DND-41 (cell line): ENCODE measurements at places on chromosomes 7 and 10.

DNA sequence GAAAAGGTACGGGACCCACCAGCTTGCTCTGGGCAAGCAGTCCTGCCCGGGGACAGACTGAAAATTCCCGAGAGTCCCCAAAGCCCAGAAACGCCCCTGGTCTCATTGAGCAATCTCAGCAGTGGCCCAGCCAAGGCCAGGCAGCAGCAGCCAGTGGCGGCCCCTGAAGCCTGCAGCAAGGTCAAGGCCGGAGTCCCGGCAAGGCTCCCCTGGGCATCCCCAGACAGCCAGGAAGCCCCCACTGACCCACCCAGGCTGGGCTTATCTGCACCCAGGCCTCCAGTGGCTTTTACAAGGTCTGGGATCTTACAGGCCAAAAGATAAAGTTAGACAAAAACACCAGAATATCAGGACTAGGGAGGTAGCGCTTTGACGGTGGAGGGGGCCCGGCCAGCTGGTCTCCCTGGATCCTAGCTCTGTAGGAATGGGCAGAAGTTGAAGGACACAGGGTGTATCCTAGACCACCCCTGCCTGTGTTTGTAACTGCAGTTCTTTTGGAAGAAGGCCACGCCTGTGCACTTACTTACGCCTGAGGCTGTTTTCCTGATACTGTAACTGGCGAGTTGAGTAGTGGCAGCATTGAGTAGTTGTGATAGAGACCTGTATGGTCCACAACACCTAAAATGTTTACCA, 130.5 kb upstream of the NPS start:
- DNase-seq, result no peak

DNA sequence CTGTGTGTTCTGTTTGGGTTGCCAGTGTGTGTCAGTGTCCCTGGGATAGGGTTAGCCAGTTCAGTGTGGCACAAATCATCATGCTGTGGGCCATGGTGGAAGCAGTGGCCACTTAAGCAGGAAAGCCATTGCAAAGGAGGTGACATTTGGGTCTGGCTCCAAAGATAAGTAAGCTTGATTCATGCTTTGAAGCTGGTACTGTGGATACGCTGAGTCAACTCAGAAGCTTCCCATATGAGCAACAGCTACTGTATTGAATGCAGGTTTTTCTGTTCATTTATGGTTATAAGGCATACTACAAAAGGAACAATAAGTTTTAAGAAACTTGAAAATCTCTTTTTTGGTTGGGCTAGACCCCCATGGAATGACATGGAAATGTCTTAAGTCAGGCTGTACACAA, 143.1 kb downstream of the BMPER start:
- DNase-seq, result no peak

DNA sequence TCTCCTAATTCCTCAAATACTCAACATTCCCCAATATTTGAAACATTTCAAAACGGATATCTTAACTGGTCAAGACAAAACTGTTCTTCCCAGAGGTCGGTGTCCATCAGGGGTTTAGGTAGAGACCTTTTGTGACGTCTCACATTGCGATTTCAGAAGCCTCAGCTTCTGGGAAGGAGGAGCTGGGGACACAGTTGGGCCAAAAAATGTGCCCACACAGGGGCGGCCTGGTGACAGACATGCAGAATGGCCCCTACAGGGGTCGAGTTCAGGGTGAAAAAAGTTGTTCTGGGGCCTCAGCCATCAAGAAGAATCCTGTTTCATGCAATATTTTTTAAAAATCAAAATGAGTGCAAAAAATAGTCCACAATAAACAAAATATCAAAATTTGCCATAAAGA, 108.7 kb upstream of the PFKP start:
- no peak for DNase-seq

DNA sequence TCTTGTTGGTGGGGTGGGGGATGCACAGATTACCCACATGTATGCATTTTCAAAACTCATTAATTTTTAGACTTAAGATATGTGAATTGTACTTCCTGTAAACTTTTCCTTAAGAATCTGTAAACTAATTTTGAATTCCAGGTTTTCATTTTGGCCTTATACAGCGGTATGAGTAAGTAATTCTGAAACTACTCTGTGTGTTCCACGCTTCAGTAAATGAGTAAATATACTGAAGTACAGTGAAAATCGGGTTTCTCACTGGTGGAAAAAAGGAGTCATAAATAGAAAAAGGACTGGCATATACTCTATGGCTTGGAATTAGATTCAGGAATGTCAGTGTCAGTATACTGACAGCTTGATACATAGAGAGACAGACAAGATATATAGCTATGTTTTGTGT, 72.8 kb downstream of the CTTNBP2 start:
- DNase-seq, result no peak

- DNase-seq, result no peak
Measured at GRCh38 chr10:70779088-70779487, 6.1 kb downstream of the TBATA start.

DNA sequence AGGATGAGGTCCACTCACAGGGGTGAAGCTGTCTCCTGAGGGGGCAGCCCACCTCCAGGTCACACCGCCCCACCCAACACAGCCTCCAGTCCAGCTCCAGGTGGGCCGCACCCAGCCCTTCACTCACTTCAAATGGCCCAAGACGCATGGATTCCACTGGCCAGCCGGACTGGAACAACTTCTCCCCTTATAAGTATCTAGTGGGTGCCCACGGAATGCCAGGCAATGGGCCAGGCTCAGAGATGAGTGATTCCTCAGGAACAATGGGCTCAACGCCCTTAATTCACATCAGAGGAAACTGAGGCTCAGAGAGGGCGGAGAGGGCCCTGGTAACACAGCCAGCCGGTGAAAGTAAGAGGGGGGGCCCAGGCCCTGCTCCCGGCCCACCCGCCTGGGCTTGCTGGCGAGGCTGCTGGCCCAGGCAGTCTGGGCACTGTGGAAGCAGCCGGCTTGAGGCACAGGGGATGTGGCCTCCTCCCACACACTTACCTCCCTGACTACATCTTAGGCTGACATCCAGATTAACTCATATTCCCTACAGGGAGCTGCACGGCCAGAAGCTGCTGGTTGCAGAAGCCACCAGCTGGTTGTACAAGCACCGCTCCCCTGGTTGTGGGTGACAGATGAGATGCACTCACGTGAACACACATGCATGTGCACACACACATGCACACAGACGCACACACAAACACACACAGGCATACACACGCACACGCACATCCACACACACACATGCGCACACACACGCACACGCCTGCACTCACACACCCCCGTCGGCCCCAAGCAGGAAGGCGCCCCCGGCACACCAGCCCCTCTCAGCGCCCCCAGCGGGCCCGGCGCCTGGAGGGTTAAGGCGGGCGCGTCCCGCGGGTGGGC, 1.0 kb upstream of the FAM20C start:
- DNase-seq, result no peak

DNA sequence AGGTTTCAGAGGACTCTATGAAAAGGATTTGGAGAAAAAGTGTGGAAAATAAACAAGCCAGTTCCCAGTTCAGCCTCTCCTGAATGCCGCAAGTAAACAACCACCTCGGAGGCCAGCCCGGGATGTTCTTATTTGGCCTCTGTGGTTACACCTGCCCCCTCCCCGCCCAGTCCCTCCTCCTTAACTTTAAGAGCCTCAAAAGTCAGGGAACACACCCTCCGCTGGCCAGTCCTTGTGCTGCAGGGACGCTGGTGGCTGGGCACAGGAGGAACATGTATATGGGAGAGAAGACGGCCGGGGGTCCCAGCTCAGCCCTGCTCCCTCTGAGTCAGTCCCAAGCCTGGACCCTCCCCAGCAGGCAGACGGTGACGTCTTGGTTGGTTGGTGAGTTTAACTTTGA, 6.1 kb downstream of the CHST3 start:
- no peak for DNase-seq

DNA sequence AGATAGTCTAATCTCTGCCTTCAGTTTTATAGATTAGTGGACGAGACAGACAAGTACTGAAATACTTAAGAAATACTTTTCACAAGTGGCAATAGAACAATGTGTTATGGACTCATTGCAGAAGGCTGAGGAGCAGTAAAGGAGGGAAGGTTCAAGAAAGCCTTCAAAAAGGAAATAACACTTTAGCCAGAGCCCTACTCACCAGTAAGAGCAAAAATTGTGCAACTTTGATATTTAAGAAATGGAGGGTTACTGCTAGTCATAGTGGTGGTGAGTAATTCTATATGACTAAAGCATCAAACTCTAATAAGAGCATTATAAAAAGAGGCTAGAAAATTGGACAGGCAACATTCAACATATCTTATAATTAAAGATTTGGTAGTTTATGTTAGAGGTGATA, 28.8 kb downstream of the PTPN12 start:
- DNase-seq, result no peak

DNA sequence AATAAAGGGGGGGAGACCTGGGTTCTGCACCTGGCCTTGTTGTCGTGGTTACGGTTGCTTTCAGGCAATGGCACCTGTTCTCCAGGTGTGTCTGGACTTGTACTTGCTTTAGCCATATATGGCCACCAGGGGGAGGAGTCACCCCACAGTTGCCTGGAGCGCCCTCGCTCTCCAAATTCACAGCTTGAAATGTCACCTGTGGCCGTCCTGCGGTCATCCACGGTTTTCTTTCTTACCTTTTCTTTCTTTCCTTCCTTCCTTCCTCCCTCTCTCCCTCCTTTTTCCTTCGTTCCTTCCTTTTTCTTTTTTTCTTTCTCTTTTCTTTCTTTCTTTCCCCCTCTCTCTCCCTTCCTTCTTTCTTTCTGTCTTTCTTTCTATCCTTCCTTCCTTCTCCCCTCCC, 157.2 kb upstream of the ZNF92 start:
- peak; percentile 49 for DNase-seq

GRCh38 chr7:43313628-43314378, 201.4 kb downstream of the HECW1 start:
- DNase-seq, result no peak

DNA sequence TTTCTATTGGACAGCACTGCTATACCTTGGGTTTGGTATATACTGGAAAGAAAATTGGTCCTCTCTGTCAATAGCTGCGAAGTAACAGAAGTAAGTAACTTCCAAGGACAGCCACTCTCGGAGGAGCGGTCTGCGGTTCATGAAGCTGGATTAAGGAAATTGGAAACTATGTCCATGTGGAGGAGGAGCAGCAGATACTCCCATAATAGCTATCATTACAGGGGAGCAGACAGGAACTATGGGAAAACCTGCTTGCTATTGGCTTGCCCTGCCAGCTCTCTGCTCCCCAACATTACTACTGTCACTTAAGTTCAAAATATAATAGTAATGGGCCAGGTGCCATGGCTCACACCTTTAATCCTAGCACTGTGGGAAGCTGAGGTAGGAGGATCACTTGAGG, 83.9 kb upstream of the TRIL start:
- DNase-seq, result no peak

DNA sequence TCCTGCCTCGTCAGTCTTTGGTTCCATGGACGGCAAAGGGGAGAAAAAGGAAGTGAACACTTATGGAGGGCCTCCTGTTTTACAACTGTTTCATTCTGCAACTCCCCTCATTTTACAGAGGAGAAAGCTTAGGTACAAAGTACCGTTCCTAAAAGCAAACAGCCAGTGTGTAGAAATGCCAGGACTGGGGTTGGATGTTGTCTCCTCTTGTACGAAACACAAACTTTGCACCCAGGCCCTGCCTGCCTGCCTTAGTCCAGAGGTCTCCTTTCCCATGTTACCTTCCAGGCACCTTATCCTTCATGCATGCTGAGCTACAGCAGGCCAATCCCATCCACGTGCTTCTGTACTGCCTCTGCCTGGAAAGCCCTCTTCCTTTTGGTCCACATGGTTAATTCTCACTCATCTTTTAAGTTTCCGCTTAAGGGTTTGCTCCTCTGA, 86.0 kb downstream of the ICA1 start:
- DNase-seq, result no peak

DNA sequence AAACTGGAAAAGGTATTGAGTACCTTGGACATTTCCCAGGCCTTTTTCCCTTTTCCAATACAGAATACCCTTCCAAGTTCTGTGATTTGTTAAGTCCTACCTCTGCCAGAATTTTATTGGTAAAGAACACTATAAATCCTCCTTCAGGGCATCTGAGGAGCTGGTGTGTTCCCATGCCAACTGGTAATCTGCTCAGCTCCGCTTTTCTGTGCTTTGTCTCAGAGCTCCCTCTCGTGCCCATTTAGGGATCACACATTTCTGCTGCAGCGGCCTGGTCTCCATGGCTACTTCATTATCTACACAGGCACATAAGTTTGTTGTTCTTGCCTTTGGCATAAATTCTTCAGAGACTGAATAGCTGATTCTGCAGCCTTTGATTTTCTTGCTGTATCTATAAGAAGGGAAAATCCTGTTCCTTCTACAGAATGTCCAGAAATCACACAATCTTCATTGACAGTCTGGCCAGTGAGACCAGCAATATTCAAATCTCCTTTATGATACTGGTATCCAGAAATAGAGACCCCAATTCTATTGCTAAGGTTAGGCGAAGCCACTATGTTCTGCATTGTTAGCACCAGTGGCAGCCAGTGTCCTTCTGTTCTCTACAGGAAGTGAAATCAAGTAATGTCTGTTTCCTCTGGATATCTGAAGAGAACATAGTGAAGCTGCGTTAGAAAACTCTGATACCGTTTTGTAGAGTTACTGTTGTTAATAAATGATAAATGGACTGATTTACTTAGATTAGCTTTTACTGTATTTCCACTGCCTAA, 51.9 kb downstream of the DENND11 start:
- DNase-seq, result no peak

DNA sequence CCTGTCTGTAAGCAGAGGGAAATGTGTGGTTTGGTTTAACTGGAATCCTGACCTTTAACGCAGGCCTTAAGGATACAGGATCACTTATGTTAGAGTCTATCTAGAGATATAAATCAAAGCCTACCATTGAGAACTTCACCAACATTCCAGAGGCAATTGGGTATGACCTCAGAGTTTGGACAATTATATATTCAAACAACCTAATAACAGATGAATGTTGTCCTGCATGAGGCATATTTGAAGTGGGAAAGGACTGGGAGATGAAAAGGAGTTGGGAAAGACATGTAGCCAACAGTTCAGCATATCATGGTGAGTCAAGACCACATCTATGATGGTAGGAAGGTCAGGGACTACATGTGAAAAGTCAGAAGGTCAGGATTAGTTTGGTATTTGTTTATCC, 274.2 kb downstream of the DOCK4 start:
- no peak for DNase-seq
